ENCODE measurements at places on chromosomes 1 and 21. TPM values are rescaled to one million over a fixed set of nuclear protein-coding genes. Genes with fewer than 3 reads are reported as not detected.

DNA sequence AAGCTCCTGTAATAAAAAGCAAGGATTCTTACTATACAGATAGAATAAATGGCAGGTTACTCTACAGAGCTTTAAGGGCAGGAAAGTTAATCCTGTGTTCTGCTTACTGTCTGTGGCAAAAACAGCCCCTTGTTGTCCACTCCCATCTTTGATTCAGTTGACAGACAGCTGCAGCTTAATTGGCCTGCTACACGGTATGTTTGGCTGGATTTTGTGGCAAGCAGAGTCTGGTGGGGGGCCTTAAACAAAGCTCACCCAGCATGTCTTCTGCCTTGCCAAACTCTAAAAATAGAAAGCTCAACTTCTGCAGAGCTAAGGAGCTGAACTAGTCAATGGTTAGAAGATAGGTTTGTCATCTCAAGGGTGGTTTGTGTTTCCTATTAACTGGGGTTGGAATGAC is 407.2 kb downstream of the HLX start:
- no peak for DNase-seq

GRCh38 chr1:107530543-107530942 is 389.7 kb downstream of the NTNG1 start:
- DNase-seq = no peak

DNA sequence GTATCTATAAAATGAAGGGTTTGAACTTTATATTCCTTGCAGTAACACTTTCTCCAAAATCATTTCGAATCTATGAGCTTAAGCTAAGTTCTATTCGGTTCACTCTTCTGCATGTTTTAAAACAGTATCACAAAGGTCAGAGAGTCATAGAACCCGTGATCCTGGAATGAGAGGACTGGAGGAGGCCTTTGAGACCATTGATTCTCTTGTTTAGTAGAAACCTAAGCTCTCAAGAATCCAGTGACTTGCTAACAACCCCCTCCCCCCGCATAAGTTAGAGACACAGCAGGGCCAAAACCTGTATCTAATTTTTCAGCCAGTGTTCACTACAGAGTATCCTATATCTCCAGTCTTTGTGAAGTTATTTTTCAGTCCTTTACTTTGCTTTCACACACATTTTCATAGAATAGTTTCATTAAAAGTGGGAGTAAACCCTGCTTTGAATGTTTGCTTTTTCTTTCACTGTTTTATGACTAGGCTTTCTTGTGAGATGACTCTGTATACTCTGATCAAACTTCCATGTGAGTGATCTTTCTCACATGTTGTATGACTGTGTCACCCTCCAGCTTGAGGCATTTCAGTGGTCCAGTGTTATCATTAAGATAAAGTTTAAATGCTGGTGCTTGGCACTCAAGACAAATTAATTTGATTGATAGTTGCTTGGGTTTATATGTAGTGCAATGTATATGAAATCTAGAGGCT is 275.4 kb upstream of the SGIP1 start:
- no peak for DNase-seq

GRCh38 chr1:22339237-22339636 is 112.4 kb upstream of the ZBTB40 start:
- DNase-seq = no peak

The KLHDC7A gene
- 34.5 TPM for total RNA-seq

The TACSTD2 gene
- 549 TPM for total RNA-seq
